Activated naive CD4-positive, alpha-beta T cell treated with anti-CD3 and anti-CD28 coated beads for 36 hours (primary cell): ENCODE measurements at places on chromosomes 12 and 14. TPM values are rescaled to one million over a fixed set of nuclear protein-coding genes. Genes with fewer than 3 reads are reported as not detected.
A peak's percentile ranks its signal among the peaks of the same experiment; 100 is the strongest.

MANSC4 gene
- not detected for total RNA-seq

UTP20 gene
- total RNA-seq = 15.8 TPM

ADAM21 gene
- 0.21 TPM for total RNA-seq

DNA sequence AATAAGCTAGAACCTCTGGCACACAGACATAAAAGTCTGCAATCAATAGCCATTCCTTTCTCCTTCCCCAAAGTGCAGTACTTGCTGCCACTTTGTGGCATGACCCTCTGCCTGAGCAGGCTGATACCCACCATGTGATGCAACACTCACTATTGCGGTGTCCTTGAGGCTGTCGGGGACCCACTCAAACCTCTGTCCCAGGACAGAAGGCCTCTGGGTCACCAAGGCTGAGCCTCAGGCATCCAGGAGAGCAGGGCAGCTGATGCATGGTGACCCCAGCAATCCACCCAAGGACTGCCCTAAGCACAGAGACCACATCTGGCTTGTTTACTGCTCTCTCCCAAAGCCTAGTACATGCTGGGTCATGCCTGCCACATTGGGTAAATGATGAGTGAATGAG, 114.2 kb downstream of the DPF3 start:
- no peak for DNase-seq

DNA sequence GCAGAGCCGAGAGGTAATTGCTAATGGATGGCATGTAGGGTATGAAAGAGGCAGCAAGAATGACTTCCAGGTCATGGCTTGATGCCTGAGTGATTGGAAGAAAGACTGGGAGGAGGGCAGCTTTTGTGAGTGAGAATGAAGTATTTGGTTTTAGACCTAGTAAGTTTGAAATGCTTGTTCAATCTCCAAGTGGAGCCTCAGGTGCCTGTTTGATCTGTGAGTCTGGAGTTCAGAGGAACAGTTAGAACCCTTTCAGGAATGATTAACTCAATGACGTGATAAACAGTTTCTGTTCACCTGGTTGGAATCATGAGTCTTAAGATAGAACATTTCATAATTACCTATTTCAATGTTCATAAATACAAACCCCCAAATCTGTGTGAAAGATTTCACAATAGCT, 10.4 kb downstream of the KCNJ8 start:
- DNase-seq = no peak

GRCh38 chr12:125919856-125920470, 854.7 kb downstream of the AACS start:
- DNase-seq = no peak

GRCh38 chr14:73728717-73729330, 14.6 kb upstream of the PNMA1 start:
- peak; percentile 94 for DNase-seq

DNA sequence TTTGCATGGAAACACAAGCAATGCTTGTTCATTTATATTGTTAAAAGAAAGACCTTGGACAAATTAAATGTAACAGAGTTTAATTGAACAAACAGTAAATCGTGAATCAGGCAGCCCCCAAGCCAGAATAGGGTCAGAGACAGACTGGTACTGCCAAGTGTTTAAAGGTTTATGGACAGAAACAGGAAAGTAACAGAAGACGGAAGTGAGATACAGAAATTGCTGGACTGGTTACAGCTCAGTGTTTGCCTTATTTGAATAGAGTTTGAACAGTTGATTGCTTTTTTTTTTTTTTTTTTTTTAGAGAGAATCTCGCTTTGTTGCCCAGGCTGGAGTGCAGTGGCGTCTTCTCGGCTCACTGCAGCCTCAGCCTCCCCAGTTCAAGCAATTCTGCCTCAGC, 50.3 kb downstream of the DAO start:
- no peak for DNase-seq

GRCh38 chr12:63838411-63838810, 6.1 kb upstream of the SRGAP1 start:
- no peak for DNase-seq

GRCh38 chr14:74592476-74593201, 19.4 kb downstream of the LTBP2 start:
- no peak for DNase-seq

- no peak for DNase-seq
These were observed 209.2 kb upstream of the C14orf180 start for GRCh38 chr14:104370256-104370870.

GRCh38 chr12:104575442-104576186, 118.9 kb downstream of the CHST11 start:
- no peak for DNase-seq

- peak; percentile 53 for DNase-seq
These were observed at the start of gene CDKL1 for GRCh38 chr14:50396631-50397389. TSS of gene CDKL1 (minus strand) at chr14:50396881. CDS start at chr14:50395868, 1,013 bp downstream.

DNA sequence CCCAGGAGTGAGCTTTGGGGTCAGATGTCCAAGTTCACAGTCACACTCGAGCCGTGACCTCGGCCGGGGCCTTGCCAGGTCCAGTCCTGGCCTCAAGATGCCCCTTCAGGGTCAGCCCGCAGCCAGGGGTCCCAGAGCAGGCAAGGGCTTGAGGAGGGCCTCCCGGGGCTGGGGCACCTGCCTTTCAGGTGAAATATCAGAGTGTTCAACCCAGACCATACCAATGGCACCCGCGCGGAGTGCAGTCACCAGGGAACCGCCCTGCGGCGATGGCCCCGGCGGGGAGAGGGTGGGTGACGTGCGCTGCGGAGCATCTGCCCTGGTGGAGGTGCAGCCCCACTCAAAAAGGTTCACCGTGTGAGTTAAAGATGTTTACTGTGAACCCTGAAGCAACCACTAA, 16.9 kb downstream of the LRCOL1 start:
- DNase-seq = no peak

GRCh38 chr12:15278816-15279658, 43.3 kb upstream of the PTPRO start:
- no peak for DNase-seq

DNA sequence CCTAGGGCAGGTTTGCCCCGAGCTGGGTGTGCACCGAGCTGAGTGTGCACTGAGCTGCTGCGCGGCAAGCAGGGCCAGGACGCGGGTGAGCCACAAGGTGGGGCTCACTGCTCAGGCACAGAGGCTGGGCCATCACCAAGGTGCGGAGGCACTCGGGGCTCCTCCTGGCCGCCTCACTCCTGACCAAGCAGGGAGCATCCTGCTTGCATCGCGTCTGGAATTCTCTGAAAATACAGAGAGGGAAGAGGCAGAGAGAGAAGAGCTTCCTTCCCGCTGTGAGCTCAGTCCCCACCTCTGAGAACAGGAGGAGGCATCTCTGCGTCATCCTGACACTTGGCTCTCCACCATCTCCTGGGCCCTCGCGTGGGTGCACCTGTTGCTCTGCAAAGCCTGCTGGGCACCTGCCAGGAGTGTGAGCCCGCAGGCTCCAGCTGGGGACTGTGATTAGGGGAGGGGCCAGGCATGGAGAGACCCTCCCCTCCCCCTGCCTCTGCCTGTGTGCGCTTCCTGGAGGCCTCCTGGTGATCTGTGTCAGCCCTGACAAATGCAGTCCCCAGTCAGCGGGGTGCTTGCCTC, 116.3 kb downstream of the GLT1D1 start:
- DNase-seq = peak; percentile 41
